Right forelimb (tissue), 1 donor: ENCODE measurements at places on chromosomes 2 and 18.

GRCh38 chr2:195181059-195181705 lies 475.8 kb upstream of the SLC39A10 start:
- DNase-seq = no peak

GRCh38 chr2:75571730-75572430 lies 11.1 kb upstream of the EVA1A start:
- DNase-seq = no peak

GRCh38 chr2:26481706-26482105 lies 3.8 kb upstream of the OTOF start:
- no peak for DNase-seq

DNA sequence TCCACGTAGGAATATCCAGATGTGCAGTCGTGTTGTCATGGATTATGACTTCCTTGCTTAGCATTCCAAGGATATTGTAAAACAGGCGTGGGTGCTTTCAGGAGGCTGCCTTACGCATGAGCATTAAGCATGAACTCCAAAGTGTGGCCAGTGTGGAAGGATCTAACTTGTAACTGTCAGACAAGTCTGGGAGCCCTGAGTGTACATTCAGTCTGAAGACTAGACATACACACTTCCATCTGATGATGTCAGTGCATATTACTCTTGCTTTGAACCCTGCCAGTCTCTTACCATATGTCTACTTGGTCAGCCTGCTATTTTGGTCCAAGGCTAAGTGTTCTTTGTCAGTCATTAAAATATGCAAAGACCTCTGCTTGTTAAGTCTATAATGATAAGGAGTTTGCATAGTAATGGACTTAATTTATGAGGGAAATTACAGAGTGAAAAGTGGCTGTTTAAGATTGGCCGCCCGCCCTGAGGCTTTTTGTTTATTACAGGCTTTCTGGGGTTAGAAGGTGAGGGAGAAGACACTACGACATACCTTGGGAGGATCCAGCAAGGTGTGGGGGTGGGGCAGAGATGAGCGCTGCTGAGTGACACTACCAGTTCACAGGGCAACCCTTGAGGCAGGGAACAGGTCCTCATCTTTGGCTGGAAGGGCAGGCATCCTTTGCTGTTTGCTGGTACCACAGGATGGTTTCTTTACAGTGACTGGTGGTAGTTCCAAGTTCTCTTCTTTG lies 48.3 kb downstream of the CABLES1 start:
- DNase-seq = no peak

DNA sequence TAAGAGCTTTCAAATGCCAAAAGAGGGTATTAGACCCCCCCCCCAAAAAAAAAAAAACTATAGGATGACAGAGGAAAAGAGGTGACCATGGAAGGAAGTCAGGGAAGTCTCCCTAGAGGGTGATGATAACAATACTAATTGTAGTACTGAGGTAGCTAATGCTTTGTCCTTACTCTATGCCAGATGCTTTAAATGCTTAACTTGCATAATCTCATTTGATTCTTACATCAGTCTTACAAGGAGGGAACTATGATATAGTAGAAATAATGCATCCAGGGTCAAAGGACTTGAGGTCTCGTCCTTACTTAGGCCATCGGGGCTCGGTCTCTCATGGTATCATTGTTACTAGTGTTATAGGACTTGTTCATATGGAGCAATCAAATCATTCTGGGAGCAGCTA lies 9.1 kb downstream of the IDH1 start:
- no peak for DNase-seq

DNA sequence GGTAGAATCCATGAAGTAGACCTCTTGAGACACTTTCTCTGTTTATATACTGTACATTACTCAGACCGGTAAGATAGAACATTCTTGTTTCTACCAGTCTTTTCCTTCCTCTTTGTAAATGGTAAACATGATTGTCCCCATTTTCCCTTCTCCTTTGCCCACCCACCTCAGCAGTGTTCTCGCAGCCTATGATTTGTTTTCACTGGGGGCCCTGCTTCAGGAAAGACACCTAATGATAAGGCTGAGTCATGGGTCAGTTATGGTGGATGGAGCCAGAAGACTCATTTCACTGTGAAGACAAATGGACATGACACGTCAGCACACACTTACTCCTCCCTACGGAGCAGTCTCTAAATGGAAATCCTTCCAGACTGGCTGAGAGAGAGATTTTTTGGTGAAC lies 23.7 kb downstream of the CENPO start:
- no peak for DNase-seq

GRCh38 chr2:208179028-208179609 lies 10.7 kb downstream of the C2orf80 start:
- no peak for DNase-seq

- DNase-seq = no peak
These were observed 1529.8 kb downstream of the RPIA start for GRCh38 chr2:90221300-90221651.

GRCh38 chr2:239044336-239044735 lies 196.5 kb downstream of the TWIST2 start:
- DNase-seq = no peak

DNA sequence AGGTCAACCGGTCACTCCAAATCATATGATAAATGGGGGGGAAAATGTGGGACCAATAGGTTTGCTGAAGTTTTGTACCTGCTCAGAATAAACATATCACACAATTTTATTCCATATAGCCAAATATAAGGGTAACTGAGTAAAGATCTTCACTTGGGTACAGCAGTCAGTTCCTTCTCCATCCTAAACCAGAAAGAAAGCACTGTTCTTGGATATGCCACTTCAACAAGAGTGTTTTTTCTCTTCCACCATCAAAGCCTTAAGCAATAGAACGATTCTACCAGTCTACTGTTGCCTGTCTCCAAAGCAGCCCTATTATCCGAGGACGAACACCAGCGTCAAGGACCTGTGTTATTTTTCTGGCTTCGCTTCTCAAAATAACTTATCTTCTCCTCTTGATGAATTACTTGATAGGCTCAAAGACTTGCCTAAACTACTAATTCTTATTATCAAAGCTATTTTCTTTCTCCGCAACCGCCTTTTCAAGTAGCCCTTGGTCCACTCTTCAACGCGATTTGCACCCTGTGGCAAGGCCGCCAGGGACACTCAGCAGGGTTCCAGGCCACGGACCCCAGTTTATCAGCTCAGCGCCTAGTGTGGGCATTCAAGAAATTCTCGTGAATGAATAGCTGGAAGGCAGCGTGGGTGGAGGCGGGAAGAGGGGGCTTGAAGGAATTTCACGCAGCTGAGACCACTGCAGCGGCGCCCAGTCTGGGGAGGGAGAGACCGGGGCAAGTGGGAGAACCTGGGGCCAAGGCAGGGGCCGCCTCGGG lies 646 bp downstream of the ALS2 start:
- DNase-seq = no peak

GRCh38 chr18:39414009-39414700 lies 1848.6 kb upstream of the CELF4 start:
- DNase-seq = no peak

- no peak for DNase-seq
These were observed 49.2 kb downstream of the EFEMP1 start for GRCh38 chr2:55874338-55874737.

GRCh38 chr18:32310101-32310500 lies 120.3 kb downstream of the MEP1B start:
- DNase-seq = no peak

- no peak for DNase-seq
These were observed 32.5 kb upstream of the ARL5A start for GRCh38 chr2:151860613-151861146.

DNA sequence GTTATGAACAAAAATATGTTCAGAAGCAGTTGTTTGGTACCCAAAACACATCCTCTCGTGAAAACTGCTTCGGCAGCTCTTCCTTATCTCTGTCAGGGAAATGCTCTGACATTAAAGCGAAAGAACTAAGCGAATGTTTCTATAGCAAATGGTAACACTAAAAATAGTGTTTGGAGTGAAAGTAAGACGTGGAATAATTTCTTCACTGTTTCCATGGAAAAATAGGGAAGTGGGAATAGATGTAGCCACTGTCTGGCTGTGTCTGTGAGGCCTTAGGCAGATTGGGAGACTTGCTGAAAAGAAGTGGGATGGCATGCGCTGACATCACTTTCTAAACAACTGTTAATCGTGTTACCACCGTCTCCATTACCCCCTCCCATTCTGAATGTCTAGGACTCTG lies 11.5 kb upstream of the CRACDL start:
- no peak for DNase-seq

GRCh38 chr18:3059272-3059671 lies 46.3 kb upstream of the LPIN2 start:
- no peak for DNase-seq

- DNase-seq = no peak
These were observed 423.3 kb downstream of the LRP1B start for GRCh38 chr2:141707486-141707885.

GRCh38 chr2:29376541-29376940 lies 261.3 kb downstream of the CLIP4 start:
- DNase-seq = no peak

- no peak for DNase-seq
These were observed 759.7 kb upstream of the FANCL start for GRCh38 chr2:59000796-59001195.

DNA sequence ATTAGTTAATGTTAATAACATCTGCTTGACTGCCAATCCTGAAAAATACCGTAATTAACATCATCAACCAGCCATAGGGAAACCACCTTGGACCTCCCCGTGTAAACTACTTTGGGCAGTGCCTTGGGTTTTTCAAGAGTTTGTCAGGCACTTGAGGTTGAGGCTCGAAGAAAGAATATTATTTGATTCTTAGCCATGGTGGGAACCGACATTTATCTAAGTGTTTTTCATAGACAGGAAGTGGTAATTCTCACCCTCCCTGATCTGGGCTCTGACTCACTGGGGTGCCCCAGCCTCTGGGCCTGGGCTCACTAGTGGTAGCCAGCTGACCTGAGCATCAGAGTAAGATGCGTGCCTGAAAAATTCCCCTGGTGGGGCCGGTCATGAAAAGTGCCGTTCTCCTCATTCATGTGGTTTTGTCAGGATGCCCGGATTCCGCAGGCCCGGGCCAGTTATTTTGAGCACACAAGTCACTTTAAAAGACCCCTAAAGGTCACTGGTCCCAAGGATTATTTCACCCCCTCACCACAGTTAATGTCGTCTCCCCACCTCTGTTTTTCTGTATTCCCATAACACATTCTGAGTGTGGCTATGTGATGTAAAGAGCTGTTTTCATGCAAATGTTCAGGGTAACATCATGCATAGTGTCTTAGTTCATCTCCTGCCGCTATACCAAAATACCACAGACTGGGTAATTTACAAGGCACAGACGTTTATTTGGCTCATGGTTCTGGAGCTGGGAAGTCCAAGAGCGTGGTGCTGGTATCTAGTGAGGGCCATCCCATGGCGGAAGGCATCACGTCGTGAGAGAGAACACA lies 21.6 kb upstream of the SPATA3 start:
- DNase-seq = no peak

GRCh38 chr2:1032030-1032429 lies 81.4 kb downstream of the SNTG2 start:
- no peak for DNase-seq

DNA sequence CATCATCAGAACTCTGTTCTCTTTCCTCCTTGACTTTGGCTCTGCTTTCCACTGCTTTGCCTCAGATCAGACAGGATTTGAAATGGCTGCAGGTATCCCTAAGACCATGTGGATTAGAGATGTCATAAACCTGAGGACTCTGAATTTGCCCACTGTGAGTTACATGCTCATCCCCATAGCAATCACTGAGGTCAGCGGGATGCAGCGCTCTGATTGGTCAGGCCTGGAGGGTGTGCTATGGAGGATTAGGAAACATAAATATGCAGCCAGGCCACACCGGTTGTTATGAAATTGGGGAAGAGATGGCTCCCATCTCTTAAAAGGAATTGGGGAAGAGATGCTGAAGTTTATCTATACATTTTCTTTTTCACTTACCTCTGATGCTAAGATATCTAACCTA lies 73.7 kb upstream of the DNAJC10 start:
- DNase-seq = no peak

DNA sequence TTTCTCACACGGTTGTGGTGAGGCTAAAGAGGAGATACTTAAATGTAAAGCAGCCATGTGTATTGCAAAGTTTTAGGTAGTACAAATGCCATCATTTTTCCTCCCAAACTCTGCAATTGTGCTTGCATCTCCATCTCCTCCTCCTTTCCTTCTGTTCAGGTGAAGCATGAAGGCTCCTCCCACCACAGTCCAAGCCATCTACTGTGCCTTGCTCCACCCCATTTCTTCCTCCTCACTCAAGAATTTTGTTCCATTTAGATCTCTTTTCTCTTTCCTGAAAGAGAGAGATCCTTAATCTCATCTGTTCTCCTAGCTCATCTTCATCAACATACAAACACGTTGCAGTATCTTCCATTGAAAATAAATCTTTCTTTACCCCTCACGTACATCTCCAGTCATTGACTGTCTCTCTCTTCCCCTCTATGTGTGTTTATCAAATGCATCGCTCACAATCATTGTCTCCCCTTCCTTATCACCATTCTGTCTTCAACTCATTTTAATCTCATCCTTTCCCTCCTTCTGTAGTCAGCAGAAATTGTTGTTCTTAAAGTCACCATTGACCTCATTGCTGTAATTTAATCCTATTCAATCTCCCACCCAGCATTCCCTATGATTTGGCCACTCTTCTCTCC lies 392.1 kb downstream of the RAD51AP2 start:
- no peak for DNase-seq

- no peak for DNase-seq
These were observed 98.5 kb upstream of the KCTD1 start for GRCh38 chr18:26646901-26647300.

DNA sequence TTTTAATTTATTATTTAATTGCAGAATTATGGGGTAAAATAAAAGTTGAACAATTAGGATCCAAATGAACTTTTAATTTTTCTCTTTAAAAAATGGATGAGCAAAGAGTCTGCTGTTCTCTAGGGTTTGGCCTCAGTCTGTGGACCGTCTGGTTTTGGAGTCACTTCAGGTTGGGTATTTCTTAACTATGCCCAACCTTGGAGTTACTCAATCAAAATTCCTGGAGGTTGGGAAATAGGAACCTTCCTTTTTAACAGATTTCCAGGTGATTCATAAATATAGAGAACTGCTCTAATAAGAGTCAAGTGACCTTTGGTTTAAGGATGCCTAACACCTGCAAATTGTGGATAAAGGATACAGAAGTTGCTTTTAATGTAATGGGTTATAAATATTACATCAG lies 241.5 kb upstream of the GCFC2 start:
- no peak for DNase-seq

DNA sequence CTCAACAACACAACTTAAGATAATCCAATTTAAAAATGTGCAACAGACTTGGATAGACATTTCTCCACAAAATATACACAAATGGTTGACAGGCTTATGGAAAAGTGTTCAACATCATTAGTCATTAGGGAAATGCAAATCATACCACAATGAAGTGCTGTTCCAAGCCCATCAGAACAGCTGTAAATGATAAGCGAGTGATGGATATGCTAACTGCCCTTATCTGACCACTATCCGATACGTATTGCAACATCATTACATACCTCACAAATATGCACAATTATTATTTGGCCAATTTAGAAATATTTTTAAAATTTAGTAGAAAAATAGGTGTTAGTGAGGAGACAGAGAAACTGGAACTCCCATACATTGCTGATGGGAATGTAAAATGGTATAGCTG lies 62.2 kb downstream of the PPP4R1 start:
- no peak for DNase-seq

GRCh38 chr2:237931205-237931721 lies 35.6 kb upstream of the UBE2F start:
- no peak for DNase-seq
